ENCODE measurements at places on chromosomes 4 and X.
A peak's percentile ranks its signal among the peaks of the same experiment; 100 is the strongest.

DNA sequence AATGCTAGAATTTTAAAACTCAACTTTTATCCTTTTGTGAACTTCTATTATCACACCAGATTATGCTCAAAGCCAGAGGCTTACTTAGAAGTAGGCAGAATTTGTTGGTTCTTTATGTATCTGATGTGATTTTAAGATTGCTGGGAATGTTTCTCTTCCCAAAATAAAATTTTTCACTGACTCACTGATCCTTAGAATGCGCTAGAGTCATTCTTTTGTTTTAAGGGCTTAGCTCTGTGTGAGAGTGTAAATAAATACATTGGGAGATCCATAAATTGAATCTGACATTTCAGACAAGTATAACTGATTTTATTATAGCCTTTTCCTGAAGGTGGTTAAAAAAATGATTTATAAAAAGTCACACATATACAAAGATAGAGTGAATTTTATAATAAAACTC, 101.3 kb downstream of the LARP1B start:
- no peak for DNase-seq

DNA sequence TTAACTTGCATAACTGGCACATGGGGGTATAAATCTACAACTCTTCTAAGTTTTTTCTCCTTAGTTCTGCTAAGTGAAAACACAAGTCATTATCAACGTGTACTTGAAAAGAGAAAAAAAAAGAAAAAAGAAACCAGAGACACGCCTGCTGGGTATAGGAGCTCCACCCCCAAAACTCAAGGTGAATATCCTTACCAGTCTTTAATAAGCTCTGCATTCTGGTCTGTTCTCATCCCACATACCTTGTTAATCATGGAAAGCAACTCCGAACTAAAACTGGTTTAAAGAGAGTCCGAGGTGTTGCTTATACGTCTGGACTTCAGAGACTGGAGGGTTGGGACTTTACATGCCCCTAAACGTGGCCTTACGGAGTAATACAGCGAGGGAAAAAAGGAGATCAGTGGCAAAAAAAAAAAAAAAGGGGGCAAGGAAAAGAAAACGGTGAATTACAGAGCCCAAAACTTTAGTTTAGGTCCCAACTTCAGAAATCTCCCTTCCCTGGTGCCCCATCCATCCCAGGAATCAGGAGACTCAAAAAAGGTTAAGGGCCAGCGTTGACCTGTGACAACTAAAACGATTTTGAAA, 1.0 kb downstream of the PGRMC2 start:
- no peak for DNase-seq

DNA sequence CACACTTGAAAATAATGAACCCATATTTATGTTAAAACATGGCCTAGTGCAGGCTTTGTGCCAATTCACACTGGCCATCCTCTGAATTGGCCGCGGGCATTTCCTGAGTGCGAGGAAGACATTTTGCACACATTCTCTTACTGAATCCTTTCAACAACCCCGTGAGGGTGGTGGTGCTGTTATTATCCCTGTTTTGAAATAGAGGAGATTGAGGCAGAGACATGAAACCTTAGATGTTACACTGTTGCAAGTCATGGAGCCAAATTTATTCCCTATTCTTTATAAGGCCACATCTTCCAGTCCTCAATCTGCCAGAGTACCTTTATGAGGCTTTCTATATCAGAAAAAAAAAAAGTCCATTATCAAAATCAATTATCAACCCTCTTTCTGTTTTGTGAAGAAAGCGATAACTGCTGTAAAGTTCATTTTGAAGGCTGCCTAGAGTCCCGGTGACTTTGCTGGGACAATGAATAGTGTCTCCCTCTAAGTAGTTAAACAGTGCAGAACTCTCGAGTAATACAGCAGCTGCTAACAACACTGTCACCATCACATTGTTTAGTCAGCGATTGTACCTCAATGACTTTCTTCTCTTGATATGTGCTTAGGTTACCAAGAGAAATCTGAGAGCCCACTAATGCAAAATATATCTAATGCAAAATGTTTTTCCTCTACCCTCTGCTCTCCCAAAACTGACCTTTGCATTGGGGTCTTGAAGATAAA, 242.3 kb upstream of the PPARGC1A start:
- DNase-seq: no peak

GRCh38 chrX:124719060-124719459, 372.7 kb downstream of the SH2D1A start:
- DNase-seq: no peak

DNA sequence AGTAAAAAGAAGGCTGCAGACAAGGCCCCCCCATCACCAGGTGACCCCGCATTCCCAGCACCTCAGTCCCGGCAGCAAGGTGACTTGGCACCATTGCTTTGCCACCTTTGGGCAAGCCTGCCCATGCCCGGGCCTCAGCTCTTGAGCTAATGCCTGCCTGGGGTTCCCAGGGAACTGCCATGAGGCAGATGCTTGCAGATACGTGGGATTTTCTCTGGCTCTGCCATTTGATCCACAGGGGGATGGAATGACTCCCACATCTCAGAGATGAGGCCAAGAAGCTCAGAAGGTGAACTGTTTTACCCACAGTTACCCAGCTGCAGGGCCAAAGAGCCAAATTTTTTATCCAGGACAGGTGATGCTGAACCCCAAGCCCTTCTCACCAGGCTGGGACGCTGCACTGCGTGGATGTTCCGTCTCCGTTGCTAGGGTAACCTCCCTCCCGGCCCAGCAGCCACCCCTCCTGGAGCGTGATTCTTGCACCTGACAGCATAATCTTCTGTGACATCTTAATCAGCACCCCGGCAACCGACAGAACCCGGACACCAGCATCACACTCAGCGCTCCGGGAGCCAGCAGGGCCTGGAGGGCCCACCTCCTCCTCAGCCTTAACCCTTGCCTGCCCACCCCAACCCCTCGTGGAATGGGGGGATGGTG, 15.7 kb upstream of the MSX1 start:
- DNase-seq: peak; percentile 50

DNA sequence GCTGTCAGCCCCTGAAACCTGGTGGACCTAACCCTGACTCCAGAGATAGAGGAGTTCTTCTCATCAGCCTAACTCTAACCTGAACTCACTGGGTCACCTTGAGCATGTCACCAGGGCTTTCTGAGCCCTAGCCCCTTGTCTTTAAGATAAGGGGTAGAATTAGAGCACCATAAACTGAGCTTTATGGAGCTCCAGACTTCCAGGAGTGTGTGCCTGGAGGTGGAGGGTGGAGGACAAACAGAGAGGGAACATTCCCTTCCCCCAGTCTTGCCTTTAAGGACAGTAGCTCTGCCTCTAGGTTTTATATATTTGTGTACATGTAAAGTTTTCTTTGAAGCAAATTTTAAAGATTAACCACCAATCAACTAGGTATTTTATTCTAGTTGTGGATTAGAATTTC, 83.9 kb upstream of the PACRGL start:
- DNase-seq: no peak

GRCh38 chrX:37686996-37687395, 1.4 kb downstream of the XK start:
- DNase-seq: no peak

DNA sequence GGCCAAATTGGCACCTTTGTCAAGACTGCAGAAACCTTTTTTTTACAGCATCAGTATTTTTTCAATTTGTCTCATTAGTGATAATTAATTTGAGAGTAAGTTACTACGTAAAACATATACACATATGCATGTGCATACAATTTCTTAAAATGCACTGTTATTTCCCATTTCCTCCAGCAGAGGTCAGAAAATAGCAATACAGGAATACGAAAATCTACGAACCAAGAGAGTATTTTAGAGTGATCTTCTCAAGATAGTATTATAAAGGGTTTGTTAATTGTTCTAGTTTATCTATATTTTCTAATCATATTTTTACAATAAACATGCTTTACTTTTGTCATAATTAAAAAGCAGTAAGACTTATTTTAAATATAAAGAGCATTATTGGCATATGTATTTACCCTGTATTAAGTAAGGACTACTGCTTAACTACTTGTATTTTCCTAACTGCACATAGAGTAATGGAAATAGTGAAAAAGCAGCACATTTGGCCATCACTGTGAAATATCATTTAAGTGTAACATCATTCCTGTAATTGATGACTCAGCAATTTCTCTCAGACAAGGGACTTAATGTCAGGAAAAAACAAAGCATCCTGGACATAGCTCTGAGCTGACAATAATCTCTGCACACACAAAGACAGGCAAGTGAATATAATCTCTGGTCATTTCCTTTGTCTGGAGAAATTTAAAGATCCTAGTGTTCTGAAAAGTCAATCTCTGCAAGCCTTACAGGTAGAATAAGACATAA, 45.6 kb downstream of the MAOB start:
- no peak for DNase-seq

- DNase-seq: no peak
Measured at GRCh38 chr4:70670332-70671014, 4.2 kb upstream of the JCHAIN start.

- peak; percentile 72 for DNase-seq
Measured at GRCh38 chrX:67780694-67781109, 236.9 kb downstream of the AR start.

- DNase-seq: no peak
Measured at GRCh38 chrX:69158166-69158980, 6.9 kb downstream of the PJA1 start.
